ENCODE measurements at places on chromosomes 1 and 21.
A peak's percentile ranks its signal among the peaks of the same experiment; 100 is the strongest.

DNA sequence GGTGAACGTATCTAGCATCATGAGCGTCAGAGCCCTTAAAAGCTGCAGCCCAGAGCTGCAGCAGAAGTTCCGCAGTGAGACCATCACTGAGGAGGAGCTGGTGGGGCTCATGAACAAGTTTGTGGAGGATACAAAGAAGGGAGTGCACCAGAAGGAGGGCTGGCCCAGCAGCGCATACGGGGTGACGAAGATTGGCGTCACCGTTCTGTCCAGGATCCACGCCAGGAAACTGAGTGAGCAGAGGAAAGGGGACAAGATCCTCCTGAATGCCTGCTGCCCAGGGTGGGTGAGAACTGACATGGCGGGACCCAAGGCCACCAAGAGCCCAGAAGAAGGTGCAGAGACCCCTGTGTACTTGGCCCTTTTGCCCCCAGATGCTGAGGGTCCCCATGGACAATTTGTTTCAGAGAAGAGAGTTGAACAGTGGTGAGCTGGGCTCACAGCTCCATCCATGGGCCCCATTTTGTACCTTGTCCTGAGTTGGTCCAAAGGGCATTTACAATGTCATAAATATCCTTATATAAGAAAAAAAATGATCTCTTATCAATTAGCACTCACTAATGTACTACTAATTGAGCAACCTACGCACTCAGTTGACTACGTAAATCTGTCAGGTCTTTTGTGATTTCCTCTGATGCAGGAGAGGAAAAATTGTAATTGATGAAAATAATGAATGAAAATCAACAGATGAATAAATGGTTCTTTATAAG is 2.8 kb downstream of the CBR1 start:
- DNase-seq, result no peak

- DNase-seq, result no peak
Observed at GRCh38 chr1:71548398-71548890, 467.6 kb upstream of the ZRANB2 start.

GRCh38 chr1:162222014-162222413 is 152.5 kb downstream of the NOS1AP start:
- no peak for DNase-seq

DNA sequence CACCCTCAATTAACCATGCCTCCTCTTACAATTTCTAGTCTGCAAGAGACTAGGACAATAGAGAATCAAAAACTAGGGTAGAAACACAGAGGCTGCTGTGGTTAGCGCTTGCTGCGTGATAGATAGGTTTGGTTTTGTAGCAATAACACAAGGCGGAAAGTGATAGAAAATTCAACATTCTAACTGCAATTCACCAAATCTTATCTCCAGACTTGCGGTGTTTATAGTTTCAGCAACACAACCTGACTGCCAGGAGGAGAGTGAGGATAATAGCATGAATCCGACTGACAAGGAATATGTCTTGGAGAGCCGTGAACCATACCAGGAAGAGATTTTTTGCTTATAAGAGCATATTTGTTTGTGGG is 30.7 kb upstream of the IFNAR2 start:
- no peak for DNase-seq

GRCh38 chr1:67264152-67264551 is 43.5 kb upstream of the IL12RB2 start:
- DNase-seq, result no peak

- peak; percentile 53 for DNase-seq
Observed at GRCh38 chr1:40802078-40802741, 18.6 kb downstream of the KCNQ4 start.

DNA sequence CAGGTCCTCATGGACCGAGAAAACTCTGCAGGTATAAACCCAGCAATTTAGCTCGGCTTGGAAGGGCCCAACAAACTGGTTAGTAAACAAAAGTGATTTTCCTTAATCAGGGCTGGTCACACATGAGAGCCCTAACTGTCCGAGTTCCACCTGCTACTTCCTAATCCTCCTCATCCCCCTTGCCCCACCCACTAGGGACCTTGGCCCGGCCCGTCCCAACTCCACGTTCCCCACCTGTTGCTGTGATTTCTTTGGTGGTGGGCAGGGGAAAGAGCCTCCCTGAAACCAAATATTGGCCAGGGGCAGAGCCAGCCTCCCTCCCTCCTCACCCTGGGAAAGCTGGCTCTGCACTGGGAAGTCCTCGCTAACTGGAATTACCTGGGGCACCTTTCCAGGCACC is 304.2 kb upstream of the PROX1 start:
- DNase-seq, result no peak

- peak; percentile 73 for DNase-seq
Observed at GRCh38 chr21:25895565-25896205, 160.9 kb downstream of the GABPA start.

- no peak for DNase-seq
Observed at GRCh38 chr1:236659792-236660587, 26.3 kb upstream of the ACTN2 start.

- no peak for DNase-seq
Observed at GRCh38 chr1:185232874-185233273, 75.9 kb downstream of the SWT1 start.

DNA sequence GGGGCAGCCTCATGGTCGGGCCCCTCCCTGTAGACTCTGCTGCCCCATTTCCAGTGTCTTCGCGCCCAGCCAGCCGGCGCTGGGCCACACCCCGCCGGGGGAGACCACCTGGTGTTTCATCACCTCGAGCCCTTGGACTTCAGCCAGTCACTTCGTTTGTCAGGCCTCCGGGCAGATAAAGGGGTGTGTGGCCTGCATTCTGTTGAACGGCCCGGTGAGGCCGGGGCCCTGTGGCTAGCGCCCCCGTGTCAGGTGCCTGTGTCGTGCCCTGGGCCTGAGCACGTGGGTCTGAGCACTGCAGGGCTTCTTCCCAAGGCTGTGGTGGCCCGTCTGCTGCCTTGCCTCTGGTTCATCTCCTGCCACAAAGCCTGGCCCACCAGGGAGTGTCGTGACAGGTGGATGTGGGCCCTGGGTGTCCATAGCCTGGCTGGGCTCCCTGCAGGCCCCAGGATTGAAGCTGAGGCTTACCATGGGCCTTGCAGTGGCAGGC is 65.2 kb upstream of the DIP2A start:
- DNase-seq, result no peak

GRCh38 chr1:63403386-63403785 is 36.0 kb downstream of the ALG6 start:
- no peak for DNase-seq

- DNase-seq, result peak; percentile 73
Observed at GRCh38 chr1:19156676-19157075, 53.4 kb downstream of the UBR4 start.

DNA sequence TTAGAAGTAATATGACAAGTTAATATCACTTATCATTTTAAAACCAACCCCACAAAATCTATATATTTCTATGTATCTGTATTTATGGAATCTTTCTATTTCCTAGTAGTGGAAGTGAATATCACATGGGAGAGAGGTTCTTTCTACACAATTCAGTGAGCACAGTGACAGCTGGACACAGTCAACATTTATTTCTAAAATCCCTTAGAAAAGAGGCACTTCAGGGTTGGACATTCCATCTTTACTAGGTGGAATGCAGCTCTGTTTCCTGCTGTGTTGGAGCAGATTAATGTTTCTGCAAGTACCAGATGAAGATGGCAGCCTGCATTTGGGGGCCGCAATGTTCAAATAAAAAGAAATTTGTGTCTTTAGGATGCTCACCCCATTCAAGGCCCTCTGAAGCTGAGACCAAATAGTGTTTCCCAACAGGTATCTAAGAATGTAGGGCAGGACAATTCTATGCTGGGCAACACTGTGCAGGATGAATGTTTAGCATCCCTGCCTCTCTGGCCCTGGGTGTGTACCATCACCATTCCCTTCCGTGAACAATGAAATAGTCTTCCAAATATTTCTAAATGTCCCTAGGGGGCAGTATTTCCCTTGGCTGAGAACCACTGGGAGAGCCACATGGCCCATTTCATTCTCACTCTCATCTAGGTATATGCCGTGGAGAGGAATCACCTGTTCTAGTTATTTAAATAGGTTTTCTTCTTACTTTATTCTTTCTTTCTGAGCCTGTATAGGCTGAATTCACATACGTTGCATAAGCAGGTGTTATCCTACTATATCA is 394.8 kb downstream of the PRDM2 start:
- no peak for DNase-seq

GRCh38 chr1:113508364-113509164 is 118.2 kb downstream of the MAGI3 start:
- DNase-seq, result no peak

- no peak for DNase-seq
Observed at GRCh38 chr1:234515411-234515810, 36.4 kb upstream of the TARBP1 start.

DNA sequence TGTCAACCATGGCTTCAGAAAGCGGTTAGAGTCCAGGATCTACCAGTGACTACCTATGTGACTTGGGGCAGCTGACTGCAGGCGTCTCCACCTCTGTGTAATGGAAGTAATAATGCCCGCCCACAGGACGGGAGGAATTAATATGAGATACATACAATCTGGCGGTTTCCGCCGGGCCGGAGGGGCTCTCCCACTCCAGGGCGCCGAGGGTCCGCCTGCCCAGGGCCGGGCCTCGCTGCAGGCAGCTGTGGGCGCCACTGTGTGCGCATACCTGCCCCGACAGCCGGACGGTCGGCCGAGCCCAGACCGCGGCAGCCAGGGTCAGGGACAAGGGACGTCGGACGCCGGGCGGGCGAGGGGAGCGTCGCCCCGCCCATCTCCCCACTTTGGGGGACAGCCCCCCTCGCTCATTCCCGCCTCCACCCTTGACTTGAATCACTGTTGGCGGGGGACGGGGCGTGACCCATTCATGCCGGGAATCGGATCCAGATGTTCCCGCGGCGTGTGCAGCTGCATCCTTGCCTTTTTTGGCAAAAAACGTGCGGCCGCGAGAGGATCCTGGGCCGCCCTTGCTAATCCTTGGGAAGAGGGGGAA is 6.0 kb upstream of the SF3A3 start:
- DNase-seq, result no peak

- no peak for DNase-seq
Observed at GRCh38 chr1:212415107-212415841, 588 bp upstream of the PACC1 start.

- DNase-seq, result no peak
Observed at GRCh38 chr1:10818262-10819197, 22.1 kb upstream of the CASZ1 start.

- no peak for DNase-seq
Observed at GRCh38 chr21:42654913-42655795, 1.7 kb downstream of the PDE9A start.

DNA sequence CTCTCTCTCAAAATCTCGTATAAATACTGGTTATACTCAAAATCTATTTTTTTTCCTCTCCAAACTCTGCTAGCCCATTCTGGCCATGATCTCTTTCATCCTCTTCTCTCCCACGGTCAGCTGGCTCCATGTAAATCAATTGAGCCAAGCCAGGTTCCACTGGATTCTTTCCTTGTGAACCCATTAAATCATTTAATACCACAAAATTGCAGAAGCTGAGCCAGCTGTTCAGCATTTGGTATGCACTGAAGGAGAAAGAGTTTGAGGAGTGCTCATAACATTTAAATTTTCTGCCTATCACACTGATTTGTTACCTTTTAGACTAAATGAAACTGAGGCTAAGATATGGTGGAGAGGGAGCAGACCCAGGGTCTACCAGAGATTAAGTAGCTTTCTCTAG is 29.1 kb upstream of the TADA1 start:
- no peak for DNase-seq

DNA sequence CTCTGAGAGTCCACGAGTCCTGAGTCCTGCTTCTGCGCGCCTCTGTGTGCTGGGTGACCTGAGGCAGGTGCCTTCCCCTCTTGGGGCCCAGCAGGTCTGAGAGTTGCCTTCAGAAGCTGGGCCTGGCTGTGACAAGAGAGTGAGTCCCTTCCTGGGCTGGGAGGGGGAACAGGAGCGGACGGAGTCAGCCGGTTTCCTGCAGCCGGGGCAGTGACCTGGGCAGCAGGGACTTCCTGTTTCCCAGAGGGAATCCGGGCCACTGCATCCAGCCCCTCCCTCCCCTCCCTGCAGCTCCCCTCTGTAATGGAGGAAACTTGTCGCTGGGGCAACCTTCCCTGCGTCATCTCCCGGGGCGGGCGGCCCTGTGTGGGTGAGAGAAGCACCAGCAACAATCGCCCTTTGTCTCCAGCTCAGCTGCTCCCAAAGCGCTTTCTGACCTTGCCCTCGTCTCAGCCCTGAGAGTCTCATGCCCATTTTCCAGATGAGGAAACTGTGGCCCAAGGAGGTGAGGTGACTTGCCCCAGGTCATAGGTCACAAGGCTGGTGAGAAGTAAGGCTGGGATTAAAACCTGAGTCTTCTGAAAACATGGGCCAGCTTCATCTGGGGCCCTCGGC is 61.1 kb downstream of the SDC3 start:
- DNase-seq, result peak; percentile 95

GRCh38 chr21:43687566-43688399 is 28.4 kb downstream of the RRP1B start:
- DNase-seq, result no peak

DNA sequence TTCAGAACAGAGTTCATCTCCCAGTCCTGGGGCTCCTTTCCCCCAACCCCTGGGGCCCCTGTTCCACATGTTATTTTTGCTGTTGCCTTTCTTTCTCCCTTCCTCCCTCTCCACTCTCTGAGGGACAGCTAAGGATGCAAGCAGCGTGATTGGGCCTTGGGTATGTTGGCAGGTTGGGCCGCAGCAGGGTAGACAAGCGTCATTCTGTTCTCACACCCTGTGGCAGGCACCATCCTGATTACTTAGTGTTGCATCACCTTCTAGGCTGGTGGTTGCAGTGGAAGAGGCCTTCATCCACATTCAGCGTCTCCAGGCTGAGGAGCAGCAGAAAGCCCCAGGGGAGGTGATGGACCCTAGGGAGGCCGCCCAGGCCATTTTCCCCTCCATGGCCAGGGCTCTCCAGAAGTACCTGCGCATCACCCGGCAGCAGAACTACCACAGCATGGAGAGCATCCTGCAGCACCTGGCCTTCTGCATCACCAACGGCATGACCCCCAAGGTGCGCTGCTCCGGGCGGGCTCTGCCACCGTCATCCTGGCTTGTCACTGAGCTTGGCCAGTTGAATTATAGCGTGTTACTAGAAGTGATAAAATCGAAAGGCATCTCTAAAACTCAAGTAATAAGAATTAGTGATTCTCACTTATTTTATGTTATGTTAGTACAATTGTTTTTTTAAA is 43.4 kb downstream of the VANGL1 start:
- DNase-seq, result no peak

GRCh38 chr1:158101927-158102326 is 78.8 kb upstream of the CD1D start:
- peak; percentile 82 for DNase-seq

DNA sequence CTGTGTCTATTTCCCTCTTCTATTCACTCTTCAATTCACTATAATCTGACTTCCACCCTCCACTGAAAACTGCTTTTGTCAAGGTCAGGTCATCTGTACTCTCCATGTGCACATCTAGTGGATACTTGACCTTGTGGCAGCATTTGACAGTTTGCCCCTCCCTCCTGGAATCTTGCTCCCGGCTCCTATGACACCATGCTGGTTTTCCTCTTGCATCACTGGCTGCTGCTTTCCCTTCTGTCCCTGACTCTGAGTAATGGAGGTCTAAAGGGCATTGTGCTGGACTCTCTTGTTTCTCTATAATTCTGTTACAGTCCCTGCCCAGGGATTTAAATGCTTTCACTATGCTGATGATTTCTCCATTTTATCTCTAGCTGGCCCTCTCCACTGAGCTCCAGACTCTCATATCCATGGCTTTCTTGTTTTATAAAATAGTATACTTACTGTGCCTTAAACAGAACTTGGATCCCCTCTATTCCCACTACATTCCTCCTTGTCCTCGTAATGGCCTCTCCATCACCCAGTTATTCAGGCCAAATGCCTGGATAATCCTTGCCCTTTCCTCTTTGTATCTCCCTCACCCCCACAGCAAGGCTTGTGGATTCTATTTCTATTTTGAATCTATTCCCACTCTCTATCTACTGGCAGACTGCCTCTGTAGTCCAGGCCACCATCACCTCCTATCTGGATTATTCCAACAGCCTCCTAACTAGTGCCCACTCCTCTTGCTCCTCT is 36.8 kb upstream of the PODN start:
- no peak for DNase-seq

Measured in kidney capillary endothelial cell (primary cell).